Calu3 (cell line): ENCODE measurements at places on chromosomes 3 and 15. TPM values are rescaled to one million over a fixed set of nuclear protein-coding genes. Genes with fewer than 3 reads are reported as not detected.

- DNase-seq = no peak
Observed at GRCh38 chr3:160179906-160180305, 45.3 kb upstream of the C3orf80 start.

GRCh38 chr15:60899322-60899966 is 329.7 kb downstream of the RORA start:
- DNase-seq = no peak

DNA sequence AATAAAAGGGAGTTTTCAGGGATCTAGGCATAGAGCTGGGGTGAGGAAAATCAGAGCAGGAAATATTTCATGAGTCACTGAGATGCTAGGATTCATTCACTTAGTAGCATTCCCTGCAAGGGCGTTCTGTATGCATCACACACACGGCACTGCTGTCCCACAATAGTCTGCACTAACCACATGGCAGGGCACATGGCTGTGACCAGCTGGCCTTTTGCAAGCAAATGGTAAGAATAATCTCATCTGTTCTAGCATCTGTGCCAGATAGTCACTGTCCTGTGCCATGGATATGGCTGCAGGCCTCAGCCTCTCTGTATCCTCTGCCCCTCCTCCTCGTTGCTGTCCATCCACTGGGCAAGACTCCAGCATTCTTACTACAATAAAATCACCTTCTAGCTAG is 37.8 kb downstream of the BOC start:
- DNase-seq = no peak

DNA sequence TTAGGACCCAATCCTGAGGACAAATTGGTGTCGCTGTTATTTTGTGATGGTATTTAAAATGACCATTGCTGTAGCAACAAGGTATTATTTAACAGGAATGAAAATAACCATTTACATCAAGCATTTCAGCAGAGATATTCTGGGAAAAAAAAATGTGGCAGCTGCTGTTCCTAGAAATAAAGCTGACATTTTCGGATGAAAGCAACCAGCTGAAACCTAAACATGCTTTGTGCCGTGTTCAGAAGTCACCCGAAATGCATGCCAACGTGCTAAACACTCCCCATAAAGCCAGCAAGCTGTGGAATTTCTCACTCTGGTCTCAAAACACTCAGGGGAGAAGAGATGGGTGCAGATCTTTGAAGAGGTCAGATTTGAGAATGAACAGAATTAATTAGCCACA is 31.5 kb upstream of the TAFA4 start:
- DNase-seq = no peak

GRCh38 chr3:26652164-26652563 is 29.6 kb downstream of the LRRC3B start:
- DNase-seq = no peak

LXN gene
- 42.8 and 43.4 TPM in 2 replicates for total RNA-seq

GRCh38 chr3:127053450-127053849 is 70.5 kb downstream of the PLXNA1 start:
- no peak for DNase-seq

- no peak for DNase-seq
Observed at GRCh38 chr3:35601959-35602358, 37.4 kb upstream of the ARPP21 start.

DNA sequence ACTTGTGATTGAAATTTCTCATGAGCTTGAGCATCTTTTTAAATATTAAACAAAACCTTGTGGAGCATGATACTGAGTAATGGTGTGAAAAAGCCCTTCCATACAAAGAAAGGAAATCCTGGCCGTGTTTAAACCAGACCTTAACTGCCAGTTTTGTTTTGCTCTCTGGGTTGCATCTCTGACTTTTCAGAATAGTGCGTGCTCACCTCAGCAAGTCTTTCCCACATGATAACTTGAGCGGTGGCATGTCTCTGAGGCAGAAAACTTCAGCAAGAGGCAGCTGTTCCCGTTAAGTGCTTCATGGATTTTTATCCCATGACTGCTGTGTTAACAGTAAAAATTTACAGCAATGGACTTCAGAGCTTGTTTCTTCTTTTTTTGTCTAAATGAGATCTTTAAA is 393.3 kb downstream of the FEZF2 start:
- DNase-seq = no peak

- no peak for DNase-seq
Observed at GRCh38 chr15:81117136-81117535, 16.9 kb upstream of the CFAP161 start.

DNA sequence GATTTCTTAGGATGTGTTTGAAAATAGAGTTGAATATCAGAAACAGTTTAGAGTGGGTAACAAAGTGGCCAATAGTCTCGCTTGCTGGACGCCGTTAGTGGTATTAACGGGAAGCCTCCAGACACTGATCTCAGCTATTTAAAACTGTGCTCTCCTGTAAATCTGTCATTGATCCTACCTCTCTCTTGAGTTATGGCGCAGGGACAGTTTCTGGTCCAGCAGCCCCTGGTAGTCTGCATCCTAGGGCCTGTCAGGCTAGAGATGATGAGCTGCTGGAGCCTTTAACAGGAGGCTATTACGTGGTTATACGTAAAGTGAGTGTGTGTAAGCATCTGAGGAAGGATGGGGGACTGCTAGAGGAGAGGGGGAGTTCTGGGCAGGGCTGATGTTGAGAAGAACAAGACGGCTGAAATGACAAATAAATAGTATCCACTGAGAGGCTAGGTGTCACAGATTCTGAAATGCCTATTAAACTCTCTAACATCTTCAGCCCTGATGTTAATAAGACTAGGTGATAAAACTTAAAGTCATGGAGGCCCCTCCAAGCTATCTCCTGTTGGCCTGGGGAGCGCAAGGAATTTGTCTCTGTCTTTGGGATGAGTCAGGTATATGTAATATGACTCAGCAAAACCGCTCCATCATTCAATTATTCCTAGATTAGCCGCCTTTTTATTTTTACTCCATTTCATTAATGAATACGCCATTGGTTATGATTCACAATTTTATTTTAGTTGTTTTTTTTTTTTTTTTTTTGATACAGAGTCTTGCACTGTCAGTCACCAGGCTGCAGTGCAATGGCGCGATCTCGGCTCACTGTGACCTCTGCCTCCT is 155.7 kb downstream of the GREM1 start:
- no peak for DNase-seq
